CD4-positive, alpha-beta memory T cell (primary cell): ENCODE measurements at places on chromosomes 12 and 14. TPM values are rescaled to one million over a fixed set of nuclear protein-coding genes. Genes with fewer than 3 reads are reported as not detected.

Gene SERPINA9
- total RNA-seq: not detected

Gene SNRNP35
- total RNA-seq: 49.5 TPM

Gene SPTB
- 0.03 TPM for total RNA-seq

Gene DHRS2
- not detected for total RNA-seq

Gene HOXC13
- total RNA-seq: not detected

Gene AKAP5
- total RNA-seq: 0.14 TPM

Gene ANO4
- total RNA-seq: not detected

Gene TPPP2
- not detected for total RNA-seq

Gene EFS
- total RNA-seq: not detected

Gene FAM161B
- total RNA-seq: 5.8 TPM

Gene AICDA
- not detected for total RNA-seq

Gene TXNRD1
- 64.5 TPM for total RNA-seq

Gene IFNG-AS1
- 11.7 TPM for total RNA-seq

Gene RNF212B
- total RNA-seq: not detected

Gene TPH2
- 0.12 TPM for total RNA-seq

Gene LGALS3
- 51.1 TPM for total RNA-seq

Gene FBLN5
- total RNA-seq: 7.9 TPM

Gene SLCO1B1
- total RNA-seq: not detected

Gene CPNE8
- total RNA-seq: 3.4 TPM

Gene HOTAIR
- not detected for total RNA-seq

Gene RASSF8
- not detected for total RNA-seq

Gene KRT2
- total RNA-seq: 0.39 TPM

Gene TAS2R50
- 1.0 TPM for total RNA-seq

Gene SRGAP1
- not detected for total RNA-seq

Gene LRRIQ1
- not detected for total RNA-seq

Gene IL31
- total RNA-seq: not detected

Gene SOAT2
- total RNA-seq: 0.26 TPM

Gene PTPRO
- 6.5 TPM for total RNA-seq

Gene KRT78
- not detected for total RNA-seq

Gene LRRC74A
- total RNA-seq: not detected
